ENCODE measurements at places on chromosomes 1 and 21.

DNA sequence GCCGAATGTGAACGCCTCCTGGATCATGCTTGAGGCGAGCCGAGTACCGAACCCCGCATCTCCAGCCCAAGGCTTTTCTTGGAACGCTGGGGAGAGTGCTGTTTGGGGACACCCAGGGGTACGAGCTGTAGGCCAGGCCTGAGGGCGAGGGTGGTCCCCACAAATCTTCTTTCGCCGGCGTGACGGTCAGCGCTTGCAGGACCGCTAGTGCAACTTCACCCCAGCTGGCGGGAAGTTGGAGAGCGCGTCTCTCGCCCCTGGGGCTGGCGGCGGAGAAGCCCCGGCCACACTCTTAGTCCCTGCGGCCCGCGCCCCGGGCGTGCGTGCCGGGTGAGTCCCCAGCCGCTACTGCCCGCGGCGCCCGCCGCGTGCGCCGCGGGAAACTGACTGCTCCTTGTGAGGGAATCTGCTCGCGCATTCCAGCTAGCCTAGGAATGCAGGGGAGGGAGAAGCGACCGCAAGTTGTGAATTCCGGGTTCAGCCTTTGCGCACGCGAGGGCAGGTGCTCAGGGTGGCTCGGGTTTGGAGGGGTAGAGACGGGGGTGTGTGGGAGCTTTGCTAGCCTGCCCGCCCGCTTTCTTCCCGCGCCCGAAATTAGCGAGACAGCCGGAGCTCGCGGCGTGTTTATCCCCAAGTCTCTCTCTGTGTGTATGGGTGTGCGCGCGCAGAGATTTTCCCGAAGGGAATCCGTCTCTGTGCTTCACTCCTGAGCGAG lies 884 bp downstream of the LHX4 start:
- DNase-seq = peak; percentile 55

DNA sequence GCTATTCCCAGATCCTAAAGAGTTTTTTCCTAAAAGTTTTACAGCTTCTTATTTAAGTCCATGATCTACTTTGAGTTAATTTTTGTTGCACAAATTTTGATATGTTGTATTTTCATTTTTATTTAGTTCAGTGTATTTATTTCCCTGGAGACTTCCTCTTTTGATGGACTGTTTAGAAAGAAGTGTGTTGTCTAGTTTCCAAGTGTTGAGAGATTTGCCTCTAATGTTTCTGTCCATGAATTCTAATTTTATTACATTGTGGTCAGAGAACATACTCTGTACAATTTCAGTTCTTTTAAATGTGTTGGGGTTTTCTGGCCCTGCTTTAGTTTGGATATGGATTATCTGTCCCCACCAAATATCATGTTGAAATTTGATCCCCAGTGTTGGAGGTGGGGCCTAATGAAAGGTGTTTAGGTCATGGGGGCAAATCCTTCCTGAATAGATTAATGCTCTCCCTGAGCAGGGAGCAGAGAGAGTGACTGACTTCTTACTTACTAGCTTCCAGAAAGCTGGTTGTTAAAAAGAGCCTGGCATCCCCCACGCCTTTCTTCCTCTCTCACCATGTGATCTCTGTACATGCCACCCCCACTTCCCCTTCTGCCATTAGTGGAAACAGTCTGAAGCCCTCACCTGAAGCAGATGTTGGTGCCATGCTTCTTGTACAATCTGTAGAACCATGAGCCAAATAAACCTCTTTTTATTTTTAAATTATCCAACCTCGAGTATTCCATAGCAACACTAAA lies 4.6 kb downstream of the CHD1L start:
- peak; percentile 59 for DNase-seq

GRCh38 chr1:232962761-232963745 lies 12.6 kb downstream of the NTPCR start:
- no peak for DNase-seq

- DNase-seq = no peak
Measured at GRCh38 chr21:44751799-44752636, 40.6 kb upstream of the TSPEAR start.

DNA sequence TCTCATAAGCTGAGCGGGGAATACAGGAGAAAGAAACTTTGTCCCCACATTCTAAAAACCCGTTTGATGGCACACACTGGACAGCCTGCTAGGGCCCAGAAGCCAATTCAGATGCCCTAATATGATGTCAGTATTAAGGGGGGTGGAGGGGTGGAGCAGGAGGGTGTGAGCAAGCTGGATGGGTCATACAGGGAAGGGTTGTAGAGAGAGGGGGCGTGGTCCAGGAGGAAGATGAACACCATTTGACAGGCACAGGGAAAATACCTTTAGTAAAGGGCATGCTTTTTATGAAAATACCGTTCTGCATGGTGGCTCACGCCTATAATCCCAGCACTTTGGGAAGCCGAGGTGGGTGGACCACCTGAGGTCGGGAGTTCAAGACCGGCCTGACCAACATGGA lies 6.0 kb downstream of the TARS2 start:
- no peak for DNase-seq

GRCh38 chr21:19256934-19257660 lies 853.5 kb upstream of the TMPRSS15 start:
- no peak for DNase-seq

GRCh38 chr1:231561647-231562383 lies 33.3 kb downstream of the TSNAX start:
- no peak for DNase-seq

- DNase-seq = no peak
Measured at GRCh38 chr21:42056468-42056867, 14.6 kb upstream of the UMODL1 start.

- DNase-seq = no peak
Measured at GRCh38 chr1:151868486-151868885, 15.0 kb upstream of the THEM5 start.

DNA sequence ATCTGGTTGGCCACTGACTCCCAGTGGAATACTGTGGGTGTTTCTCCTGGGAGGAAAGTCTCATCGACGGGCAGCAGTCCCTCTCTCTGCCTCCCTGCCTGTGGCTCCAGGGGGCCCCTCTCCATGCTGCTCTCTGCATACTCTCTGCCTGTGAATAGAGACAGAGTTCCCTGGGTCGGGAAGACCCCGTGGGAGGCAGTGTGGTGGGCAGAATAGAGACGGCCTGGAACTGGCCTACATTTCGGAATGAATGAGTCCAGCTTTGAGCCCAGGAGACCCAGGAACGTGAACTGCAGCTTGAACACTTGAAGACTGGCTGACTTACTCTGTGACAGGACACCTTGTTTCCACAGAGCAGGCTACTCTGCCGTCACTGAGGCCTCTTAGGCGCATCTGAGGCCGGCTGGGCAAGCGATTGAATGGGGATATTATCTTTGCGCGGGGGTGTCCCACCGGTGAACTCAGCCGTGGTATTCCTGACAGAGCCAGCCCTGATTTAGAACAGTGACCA lies 64.0 kb downstream of the KIF21B start:
- DNase-seq = no peak

- DNase-seq = no peak
Measured at GRCh38 chr1:22917989-22918388, 54.7 kb downstream of the LACTBL1 start.

- no peak for DNase-seq
Measured at GRCh38 chr1:214124915-214125314, 137.1 kb downstream of the PROX1 start.

DNA sequence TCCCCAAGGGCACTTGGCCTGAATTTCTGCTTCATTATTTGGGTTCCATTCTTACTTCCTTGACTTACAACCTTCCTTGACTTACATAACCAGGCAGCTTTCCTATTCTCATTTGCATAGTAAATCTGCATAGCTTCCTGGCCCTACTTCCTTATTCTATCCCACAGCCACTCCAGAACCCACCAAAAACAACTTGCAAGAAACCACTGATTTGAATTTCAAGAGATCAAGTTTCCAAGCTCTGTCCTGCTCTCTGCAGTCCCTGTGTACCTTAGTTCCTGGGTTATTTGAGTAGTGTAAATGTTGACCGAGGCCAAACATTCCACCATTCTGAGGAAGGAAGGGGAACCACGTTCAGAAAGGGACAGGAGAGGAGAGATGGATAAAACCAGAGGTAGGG lies 603.3 kb downstream of the PTPRC start:
- peak; percentile 18 for DNase-seq
